ENCODE measurements at places on chromosomes 4 and X.

DNA sequence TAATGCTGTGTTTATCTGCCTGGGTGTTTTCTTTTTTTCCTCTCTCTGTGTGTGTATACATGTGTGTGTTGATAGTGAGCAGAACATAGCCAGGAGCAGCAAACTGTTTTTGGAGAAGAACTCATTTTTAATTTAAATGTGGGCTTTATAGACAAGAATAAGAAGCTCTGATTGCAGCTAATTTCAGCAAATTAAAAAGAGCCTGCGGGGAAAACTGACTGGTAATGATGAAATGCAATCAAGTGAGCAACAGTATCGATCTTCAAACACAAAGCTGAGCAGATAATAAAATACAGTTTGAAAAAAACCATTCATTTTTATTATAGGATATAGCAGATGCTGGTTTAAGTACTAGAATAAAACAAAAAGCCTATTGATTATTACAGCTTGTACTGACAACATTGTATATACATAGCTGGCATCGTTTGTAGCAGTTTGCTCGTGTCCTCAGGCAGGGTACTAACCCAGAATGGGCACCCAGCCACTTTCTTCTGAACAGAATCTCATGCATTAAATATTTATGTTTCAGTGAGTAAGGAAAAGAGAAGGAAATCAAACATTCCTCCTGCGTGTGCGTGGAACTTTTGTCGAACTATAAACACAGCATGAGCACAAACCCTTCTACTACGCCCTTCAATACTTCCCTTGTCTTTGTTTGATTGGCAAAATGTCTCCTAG lies 73.5 kb upstream of the ZFP42 start:
- DNase-seq: no peak

DNA sequence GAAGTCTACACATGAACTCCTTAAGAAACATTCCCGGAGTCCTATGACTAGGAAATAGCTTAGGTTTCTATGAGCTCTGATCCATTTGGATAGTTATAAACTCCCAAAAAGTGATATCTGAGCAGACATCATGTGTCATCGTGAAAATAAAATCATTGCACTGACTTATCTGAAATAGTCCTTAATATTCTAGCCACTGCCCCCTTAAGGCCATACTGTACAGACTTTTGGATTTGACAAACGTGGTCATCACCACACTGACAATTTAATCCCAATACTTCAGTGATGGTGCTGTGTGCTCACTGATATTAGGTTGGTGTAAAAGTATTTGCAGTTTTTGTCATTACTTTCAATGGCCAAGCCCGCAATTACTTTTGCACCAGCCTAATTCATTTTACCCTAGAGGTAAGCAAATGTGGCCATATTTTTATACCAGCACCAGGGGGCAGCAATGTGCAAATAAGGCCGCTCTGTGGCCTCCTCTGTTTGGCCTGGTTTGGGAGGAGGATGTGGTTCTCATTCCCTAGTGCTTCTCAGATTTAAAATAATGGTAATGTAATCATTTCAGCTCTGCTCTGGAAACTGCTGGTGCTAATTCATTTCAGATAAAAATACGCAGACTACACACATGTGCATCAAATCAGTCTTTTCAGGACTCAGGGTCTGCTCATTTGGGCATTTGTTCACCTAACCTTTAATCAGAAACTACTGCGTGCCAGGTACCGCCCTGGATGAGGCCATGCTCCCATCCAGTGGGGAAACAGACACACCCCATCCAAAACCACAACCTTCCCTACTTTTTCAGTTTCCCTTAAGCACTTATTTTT lies 196.4 kb upstream of the C1QTNF7 start:
- DNase-seq: peak; percentile 49

- DNase-seq: no peak
These were observed 16.9 kb upstream of the HPRT1 start for GRCh38 chrX:134443020-134443419.

DNA sequence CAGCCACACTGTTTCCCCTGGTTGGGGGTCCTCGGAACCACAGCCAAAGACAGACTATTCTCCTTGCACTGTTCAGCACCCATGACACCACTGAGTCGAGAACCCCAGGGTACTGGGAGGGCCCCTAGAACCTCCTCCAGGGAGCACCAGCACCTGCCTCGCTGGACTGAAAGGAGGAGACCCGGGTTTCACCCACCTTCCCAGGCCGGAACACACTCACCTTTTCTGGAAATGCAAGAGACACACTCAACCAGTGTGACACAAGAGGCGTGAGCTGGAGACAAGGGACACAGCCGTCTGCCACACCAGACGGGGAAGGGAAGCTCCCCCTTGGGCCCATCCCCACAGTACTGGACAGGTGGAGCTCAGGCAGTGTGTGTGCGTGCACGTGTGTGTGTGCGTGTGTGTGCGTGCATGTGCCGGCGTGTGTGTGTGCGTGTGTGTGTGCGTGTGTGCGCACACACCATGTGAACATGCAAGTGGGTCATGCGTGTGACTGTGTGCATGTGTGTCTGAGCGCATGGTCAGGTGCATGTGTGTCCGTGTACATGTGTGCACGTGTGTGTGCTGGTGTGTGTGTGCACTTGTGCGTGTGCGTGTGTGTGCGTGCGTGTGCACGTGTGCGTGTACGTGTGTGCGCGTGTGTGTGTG lies 128.8 kb upstream of the NKX1-1 start:
- no peak for DNase-seq

All from stimulated activated CD4-positive, alpha-beta T cell treated with anti-CD3 and anti-CD28 coated beads, Interleukin-15, amount 100 ng/mL, for 48 hours (primary cell).